T1000 (cell line): ENCODE measurements at places on chromosomes 1 and 21.

DNA sequence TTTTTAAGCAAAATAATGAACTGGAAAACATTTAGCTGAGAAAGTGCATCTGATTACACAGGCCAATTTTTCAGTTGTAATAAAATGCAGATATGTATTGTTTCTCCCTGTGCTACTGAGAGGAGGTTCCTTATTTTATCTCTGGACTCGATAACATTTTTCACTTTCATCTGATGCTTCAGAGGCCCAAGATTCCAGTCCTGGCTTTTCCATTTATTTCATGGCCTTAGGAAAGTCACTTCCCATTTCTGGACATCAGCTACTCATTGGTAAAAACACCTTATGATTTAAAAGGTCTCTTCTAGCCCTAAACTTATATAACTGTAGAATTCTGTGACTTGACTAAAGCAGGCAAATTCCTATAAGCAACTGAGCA, 203.5 kb downstream of the HHAT start:
- no peak for DNase-seq

GRCh38 chr1:52631759-52632331, 1.1 kb upstream of the SHISAL2A start:
- DNase-seq, result no peak

- no peak for DNase-seq
Observed at GRCh38 chr1:116470671-116471070, 97.6 kb downstream of the ATP1A1 start.

DNA sequence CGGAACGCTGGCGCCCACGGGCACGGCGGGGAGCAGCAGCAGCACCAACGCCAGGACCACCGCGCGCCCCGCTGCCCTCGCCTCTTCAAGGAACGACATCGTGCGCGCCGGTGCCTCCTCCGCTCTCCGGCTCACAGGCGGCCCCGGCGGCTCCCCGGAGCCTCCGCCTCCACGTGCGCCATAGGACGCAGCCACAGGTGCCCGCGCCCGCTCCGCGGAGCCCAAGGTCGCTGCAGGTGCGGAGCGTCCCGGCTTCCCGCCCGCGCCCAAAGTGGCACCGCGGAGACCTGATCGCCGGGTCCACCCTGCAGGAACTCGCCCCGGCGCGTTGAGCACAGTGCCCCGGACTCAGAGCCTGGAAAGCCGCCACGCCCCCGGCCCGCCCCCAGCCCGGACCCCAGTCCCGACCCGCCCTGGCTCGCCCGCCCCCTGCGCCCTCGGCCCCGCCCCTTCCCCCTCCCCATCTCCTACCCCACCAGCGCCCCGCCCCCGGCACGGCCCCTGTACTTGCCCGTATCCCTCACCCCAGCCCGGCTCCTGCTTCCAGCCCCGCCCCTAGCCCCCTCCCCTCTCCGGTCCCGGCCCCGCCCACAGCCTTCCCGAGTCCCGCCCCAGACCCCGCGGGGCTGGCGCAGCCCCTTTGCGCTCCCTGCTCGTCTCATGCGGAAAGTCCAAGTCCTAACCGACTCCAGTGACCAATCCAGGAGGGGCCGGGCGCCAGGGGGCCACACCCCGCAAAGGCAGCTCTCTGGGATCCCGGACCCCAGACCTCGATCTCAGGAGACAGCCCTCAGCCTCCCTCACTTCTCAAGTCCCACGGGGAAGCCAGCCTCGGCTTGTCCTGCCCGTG, at the start of gene MEGF6:
MEGF6 (minus strand) TSS at position 339 of the 850 bp plus-strand sequence; CDS start at position 99, 240 bp downstream.
- DNase-seq, result no peak

DNA sequence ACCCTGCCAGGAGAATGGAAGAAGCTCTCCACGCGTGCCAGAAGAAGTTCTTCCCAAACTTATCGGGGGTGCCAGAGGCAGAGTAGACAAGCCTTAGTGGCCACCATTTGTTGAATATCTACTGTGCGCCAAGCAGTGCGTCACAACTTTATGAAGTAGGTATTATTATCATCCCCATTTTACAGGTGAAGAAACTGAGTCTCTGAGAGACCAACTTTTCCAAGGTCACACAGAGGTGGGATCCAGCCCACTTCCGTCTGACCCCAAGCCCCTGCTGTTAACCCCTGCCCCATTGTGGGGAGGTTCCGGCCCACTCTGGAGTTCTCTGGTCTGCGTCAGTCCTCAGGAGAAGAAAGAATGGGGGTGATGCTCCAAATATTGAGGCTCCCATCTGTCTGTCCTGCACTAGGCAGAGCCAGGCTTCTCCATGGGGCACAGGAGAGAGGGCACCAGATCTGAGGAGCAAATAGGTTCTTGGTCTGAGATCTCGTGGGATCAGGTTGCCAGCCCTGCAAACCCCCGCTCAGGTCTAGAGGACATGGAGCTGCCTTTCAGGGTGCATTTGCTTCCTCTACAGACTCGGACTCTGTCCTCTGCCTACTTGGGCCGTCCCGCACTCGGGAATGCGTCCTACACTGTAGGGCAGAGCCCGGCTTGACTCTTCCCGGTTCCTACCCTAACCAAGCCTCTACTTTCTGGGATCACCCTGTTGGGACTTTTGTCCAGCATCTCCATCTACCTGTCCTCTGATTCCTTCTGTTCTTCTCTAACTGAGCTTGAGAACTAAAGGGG, 2.1 kb downstream of the CDK18 start:
- no peak for DNase-seq

GRCh38 chr1:21651214-21652042, 17.7 kb downstream of the RAP1GAP start:
- no peak for DNase-seq

GRCh38 chr21:31282095-31282709, 61.9 kb downstream of the TIAM1 start:
- peak; percentile 69 for DNase-seq

DNA sequence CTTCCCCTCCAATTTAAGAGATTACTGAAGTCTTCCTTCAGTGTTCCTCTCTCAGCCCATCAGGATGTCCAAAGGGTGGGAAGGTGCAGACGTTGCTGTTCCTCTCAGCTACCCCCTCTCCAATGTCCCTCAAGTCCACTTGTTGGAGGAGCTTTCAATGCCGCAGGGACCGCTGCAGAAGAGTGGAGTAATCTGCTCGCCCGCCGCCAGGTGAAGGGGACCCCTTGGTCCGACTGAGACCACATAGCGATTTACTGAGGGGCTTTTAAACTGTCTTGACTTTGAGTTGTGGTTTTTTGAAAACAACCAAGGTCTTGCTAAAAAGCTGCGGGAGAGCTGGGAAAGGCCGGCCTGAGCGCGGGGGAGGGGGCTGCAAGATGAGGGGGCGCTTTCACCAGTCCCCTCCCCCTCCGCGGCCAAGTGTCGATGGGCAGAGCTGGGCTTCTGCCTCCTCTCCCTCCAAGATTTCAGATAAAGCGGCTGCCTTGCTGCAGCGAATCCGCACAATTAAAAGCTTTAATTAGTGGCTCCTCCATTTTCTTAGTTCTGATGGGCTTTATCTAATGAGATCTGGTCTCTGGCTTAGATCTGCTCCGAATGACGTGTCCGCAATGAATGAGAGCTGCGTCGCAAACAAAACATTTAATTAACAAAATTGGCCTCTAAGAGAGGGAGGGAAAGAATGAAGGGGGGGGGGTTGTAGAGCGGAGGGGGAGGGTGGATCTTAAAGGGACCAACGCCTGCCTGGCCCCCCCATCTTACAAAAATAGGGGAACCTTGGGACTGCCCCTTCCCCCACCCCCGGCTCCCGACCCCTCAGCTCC, 5.9 kb downstream of the LMO4 start:
- no peak for DNase-seq

DNA sequence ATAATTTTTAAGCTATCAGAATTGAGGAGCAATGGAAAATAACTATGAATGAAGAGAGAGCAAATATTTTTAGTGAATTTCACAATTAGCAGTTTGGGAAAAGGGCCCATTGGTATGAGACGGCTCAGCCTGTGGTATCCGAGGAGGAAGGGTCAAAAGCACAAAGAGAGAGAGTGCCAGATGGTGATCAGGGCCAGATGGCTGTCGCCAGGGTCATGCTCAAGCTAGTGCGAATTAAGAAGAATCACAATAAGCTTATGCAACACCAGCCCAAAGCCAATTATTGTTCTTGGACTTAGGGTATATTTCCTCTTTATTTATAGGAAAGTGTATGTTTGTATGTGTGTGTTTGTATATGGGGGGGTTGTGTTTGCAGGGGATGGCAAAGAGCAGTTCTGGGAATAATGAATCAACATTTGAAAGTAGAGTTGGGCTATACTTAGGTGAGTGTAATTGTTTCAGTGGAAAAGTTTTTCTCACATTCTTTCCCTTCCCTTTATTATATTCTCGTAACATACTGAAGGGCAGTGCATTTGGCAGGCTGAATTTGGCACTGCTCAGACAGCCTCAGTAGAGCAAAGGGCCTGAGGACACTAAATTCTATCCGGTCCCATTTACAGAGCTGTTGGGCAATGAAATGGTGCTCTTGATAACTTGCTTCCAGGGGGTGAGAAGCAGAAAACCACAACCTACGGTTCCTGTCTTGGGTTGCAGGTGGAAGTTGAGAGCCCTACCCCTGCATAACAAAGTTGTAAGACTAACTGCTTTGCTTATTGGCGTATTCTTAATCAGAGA, 19.5 kb upstream of the DDR2 start:
- DNase-seq, result no peak

DNA sequence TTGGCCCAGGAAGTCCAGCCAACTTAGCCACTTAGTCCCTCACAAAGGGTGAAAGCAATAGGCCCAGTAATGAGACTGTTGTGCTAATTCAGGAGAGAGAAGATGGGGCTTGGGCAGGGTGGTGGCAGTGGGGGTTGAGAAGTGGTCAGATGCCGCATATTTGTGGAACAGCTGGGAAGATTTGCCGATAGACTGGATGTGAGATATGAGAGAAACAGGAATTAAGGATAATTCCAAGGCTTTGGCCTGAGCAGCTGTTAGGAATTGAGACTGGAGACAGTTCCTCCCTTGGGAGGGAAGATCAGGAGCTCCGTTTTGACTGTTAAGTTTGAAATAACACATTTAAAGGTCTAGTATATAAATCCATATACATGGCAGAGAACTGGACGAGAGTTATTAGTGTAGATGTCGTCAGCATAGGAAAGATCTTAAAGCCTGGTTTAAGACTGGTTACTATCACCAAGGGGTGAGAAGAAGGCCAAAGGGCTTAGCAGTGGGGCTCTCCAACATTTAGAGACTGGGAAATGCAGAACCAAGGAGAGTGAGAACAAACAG, 323.7 kb upstream of the FAM78B start:
- DNase-seq, result no peak
